ENCODE measurements at places on chromosomes 7 and 10. TPM values are rescaled to one million over a fixed set of nuclear protein-coding genes. Genes with fewer than 3 reads are reported as not detected.

Gene TMEM236
- total RNA-seq: not detected

Gene TMEM270
- not detected for total RNA-seq

Gene CACNB2
- total RNA-seq: not detected

Gene FAM180A
- total RNA-seq: not detected

Gene IFIT1B
- total RNA-seq: not detected

Gene EPO
- not detected for total RNA-seq
